Sciatic nerve (tissue), 2 donors: ENCODE measurements at places on chromosomes 16 and 17. TPM values are rescaled to one million over a fixed set of nuclear protein-coding genes. Genes with fewer than 3 reads are reported as not detected.

The CCDC144A gene
- 4.5 TPM for total RNA-seq

The TUBB3 gene
- 2.0 TPM for total RNA-seq

The TMEM88 gene
- total RNA-seq, result 18.5 TPM

The GRB7 gene
- total RNA-seq, result 1.6 TPM

The PHLPP2 gene
- 22.5 TPM for total RNA-seq

The SLC13A2 gene
- total RNA-seq, result not detected

The MYH3 gene
- 4.3 TPM for total RNA-seq

DNA sequence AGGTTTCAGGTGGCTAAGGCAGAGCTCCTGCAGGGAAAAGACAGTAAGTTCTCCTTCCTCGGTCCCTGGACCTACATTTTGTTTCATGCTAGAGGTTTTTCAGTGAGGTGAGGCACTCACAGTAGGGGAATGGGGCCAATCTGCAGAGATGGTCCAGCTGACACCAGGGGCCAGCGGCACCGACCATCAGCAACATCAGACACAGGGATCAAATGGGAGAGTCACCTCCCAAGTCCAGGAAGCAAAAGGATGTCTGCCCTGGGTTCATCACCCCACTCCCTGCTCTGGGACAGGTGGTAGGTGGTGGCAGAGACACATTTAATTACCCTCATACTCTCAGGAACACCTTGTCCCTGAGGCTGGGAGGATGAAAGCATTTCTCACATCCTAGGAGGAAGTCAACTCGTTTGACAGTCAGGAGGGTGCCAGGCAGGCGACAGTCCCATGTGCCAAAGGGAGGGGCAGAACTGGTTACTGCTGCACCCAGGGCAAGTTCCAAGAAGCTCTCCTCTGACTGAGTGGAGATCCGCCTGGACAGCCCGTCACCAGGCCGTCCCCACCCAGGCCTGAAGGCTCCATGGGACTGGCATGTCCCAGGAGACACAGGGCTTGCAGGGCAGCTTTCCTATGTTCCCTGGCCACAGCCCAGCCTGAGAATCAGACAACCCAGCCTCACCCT, 19.2 kb downstream of the ATP6V0D1 start:
- no peak for DNase-seq

DNA sequence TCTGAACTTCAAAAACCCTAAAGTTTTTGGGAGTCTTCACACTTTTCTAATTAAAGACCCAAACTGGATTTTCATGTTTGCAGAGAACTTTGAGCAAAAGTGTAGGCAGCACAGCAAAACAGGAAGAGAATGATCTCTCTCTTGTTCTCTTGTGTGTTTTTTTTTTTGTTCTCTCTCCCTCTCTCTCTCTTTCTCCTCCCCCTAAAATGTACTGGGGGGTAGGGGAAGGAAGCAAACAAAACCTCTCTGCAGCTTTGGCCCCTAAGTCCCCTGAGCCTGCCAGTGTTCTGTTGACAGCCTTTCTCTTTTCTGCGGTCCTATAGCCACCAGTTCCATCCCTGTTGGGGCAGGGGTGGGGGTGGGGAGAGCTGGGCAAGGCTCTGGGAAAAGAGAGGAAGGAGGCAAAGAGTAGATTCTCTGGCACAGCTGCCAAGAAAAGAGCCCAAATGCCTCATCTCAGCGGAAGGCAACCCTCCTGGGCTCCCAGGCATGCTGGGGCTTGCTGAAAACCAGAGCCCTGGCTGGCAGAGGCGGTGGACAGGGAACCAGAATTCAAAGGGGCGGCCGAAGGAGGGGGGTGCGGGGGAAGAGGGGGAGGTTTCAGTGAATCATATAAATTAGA, 295.3 kb downstream of the SOX9 start:
- DNase-seq, result no peak

- DNase-seq, result no peak
These were observed 6.6 kb upstream of the VASN start for GRCh38 chr16:4365014-4365406.

DNA sequence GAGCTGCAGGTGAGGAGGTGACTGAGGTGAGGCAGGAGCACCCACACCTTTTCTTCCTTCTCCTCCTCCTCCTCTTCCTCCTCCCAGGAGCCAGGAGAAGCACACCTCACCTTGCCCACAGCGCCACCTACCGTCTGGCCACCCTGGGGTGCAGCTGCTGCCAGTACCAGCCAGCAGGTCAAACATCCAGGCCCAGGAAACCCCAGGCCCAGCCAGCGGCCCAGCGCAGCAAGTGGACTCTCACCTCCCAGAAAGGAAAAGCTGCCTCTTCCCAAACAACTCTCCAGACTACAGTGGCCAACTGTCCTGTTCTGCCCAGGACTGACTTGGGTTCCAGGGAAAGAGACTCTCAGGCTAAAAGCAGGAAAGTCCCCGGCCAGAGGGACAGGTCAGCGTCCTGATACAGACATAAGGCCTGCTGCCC, 22.7 kb downstream of the PEMT start:
- peak; percentile 81 for DNase-seq

DNA sequence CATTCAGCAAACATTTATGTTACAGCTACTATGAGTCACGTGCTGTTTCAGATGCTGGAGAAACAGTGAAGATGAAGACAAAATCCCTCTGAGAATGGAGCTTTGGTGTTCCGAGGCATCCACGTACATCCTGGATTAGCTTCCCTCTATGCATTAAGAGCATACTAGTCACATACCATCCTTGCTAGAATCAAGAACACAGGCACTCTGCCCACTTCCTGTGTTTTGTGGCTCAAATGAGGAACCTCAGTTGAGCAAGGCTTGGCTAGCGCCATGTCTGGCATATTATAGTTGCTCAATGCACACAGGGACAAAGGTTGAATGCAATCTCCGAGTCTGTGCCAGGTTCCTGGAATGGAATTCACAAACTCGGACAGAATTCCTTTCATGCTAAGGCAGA, 297.5 kb downstream of the XYLT1 start:
- peak; percentile 68 for DNase-seq

GRCh38 chr16:83682116-83682867, 125.5 kb upstream of the HSBP1 start:
- no peak for DNase-seq

- DNase-seq, result no peak
These were observed 212.9 kb upstream of the FOXF1 start for GRCh38 chr16:86297391-86297790.

DNA sequence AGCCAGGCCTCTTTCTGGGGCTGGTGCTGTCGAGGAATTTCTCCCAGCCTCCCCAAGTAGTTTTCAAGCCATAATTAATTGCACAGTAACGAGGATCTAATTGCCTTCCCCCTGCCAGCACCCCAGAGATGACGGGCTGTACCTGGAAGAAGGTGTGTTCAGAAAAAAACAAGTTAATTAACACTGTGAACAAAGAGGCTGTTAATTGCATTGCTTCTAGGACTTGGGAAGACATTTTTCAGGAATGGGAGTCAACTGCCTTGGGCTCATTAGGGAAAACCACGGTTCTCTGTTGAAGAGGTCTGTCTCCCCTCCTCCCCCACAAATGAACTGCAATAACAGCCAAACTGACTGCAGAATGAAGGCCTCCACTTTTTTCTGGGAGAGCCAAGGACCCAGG, 176.7 kb downstream of the CCT6B start:
- DNase-seq, result no peak

GRCh38 chr17:7222093-7222971, 2.6 kb downstream of the ACADVL start:
- DNase-seq, result no peak

DNA sequence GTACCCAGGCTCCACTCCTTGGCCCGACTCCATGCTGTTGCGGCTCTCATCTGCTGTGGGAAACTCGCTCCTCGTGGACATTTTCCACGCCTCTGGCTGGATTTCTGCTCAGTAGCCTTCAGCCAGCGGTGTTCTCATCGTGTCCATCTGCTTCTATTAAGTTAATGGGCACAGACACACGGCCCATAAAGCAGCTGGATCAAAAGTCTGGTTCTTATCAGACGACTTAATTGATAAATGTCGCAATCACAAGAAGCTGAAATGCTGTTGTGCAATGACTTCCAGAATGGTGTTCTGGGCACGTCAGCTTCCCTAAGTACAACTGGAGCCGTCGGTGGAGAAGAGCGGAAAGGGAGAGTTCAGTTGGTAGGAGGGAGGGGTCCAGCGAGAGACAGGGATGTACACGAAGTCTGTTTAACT, 211.7 kb upstream of the CHMP6 start:
- DNase-seq, result peak; percentile 62

- DNase-seq, result peak; percentile 70
These were observed 9.2 kb upstream of the BAIAP2 start for GRCh38 chr17:81025741-81026129.

DNA sequence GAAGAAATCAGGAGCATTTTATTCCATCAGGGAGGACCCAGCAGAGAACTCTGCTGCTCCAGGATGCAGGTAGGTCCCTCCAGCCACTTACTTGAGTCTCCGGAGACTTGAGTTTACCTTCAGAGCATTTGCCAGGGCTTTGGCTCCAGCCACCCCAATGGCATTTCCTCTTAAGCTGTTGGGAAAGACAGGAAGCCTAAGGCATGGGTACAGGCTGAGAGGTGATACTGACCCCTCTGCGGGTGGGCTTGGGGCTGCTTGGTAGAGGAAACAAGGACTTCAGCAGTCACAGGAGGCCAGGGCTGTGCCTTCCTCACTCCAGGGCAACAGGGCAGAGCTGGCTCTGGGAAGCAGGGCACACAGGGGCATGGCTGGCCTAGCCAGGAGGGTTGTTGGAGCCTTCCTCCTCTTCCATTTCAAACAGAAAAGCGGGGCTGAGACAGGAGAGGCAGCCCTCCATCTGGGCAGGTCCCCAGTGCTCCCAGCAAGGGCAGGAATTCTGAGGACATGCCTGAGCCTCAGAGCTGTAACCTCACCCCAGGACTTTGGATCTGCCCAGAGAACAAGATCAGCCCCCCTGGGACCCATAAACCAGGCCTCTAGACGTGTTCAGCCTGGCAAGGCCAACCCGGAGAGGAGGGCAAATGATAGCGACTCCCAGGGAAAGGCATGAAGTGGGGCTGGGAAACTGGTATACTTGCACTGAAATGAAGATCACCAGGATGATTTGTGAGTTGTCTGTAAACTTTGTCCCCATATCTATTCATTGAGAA, 34.4 kb downstream of the NLRC3 start:
- no peak for DNase-seq

DNA sequence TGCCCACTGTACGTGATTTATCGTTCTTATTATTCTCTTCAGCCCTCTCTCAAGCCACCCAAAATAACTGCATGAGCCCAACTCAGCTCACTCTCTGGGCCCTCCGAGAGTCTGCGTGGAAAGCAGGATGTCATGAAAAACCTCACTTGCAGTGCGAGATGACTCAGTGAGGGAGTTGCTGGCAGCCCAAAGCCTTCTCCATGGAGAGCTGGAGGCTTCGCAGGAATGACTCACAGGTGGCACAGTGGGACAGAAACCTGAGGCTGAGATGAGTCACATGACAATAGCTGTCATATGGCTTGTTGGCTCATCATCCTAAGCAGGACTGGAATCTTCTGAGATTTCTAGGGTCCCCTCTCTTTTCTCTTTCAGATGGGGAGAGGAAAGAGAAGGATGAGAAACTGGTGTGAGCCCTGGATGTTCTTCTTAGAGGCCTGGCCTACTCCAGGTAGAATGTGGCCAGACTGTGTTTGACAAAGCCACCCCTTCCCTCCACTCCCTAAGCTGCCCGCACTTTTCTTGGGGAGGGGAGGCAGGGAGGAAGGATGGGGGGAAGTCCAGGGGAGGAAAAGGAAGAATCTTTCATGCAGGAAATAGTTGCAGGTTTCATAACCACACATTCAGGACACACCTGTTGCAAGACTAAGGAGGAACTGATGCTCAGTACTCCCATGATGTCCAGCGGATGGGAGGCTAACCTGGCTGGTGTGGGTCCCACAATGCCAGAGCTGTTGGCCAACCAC, 160.6 kb upstream of the RPL38 start:
- DNase-seq, result no peak

DNA sequence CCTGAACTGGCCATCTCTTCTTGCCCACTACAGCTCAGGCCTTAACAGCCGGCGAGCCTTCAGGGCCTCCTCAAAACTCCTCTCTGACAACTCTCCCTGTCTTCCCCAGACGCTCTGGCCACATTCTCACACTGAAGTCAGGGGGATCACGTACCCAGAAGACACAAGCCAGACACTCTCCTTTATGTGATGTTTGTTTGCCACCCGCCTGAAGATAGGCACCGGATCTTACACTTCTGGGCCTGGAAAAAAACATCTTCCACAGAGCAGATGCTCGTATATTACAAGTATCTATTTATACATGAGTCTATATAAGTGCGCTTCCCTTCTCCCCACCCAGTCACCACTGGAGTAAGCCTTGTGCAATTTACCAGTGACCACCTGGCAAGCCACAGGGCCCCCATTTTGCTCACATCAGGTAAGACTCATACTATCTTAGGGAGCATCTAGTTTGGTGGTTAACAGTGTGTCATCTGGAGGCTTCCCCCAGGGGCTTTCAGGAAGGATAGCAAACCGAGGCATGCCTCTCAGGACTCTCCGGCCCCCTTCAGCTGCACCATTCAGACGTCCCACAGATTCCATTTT, 349.4 kb downstream of the SOX9 start:
- DNase-seq, result no peak

DNA sequence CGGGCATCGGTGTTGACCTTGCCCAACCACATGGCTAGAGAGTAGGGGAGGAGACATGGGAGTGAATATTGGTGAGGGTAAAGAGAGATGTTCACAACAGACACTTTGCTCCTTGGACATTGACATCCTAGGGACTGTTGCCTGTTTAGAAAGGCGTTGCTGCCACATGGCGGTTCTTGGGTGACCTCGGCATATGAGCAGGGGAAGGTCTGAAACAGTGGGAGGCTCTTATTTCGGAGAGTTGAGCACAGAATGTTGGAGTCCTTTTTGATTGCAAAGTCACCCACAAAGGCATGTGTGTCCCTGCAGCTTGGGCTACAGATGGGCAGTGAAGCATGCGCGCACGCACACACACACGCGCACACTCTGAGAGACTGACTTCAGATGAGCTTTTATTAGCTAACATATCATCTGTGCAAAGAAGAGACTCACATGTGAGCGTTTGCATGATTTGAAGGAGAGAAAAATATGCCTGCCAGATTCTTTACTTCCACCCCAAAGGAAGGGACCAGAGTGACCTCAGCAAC, 104.4 kb downstream of the SHISA9 start:
- no peak for DNase-seq

- no peak for DNase-seq
These were observed 8.3 kb downstream of the CD300H start for GRCh38 chr17:74558882-74559519.

GRCh38 chr17:70317421-70317820, 148.1 kb downstream of the KCNJ2 start:
- DNase-seq, result no peak
